ENCODE measurements at places on chromosomes 12 and 14.

DNA sequence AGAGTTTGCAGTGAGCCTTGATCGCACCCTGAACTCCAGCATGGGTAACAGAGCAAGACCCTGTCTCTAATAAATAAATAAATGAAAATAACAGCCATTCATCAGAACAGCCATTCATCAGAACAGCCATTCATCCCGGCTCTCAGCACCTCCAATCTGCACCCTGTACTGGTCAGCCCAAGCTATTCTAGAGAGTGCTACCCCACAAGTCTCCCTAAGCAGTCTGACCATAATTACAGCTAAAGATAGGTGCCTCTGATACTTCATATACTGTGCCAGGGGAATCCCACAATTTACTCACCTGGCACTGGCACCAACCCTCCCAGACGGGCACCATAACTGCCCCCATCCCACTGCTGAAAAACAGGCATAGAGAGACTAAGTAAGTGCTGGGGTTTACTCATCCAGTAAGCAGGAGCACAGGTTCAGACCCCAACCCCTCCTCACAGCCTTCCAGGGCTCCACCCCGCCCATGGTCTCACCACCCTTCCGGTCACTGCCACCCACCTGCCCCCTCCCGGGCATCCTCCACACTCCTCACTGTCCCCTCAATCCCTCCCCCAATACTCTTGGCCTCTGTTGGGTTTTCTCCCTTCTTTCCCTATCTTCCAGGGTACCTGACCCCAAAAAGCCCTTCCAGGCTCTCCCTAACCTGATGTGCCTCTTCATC lies 15.2 kb upstream of the EIF5 start:
- no peak for DNase-seq

GRCh38 chr12:53601296-53601847 lies 24.8 kb downstream of the ATF7 start:
- no peak for DNase-seq

GRCh38 chr14:57928732-57929131 lies 62.8 kb upstream of the SLC35F4 start:
- DNase-seq = no peak

- no peak for DNase-seq
These were observed 99.0 kb downstream of the GARIN6 start for GRCh38 chr12:99746538-99746937.

- no peak for DNase-seq
These were observed 20.5 kb downstream of the RNF10 start for GRCh38 chr12:120554678-120555077.

DNA sequence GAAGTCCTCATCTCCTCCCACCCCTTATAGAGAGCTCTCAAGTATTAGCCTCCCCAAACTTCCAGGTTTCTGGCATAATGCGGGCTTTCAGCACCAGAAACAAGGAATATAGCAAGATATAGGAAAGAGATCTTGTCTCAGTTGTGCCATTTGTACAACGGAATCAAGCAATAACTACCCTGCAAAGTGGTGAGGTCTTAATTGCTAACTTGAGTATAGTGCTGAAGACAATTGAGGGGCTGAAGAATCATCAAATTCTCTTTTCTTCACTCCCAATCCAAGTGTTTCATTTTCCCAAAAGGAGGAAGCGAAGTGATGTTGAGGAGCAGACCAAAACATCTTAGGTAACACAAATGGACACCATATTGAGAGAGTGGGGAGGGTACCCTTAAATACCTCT lies 26.8 kb upstream of the ANP32D start:
- DNase-seq = no peak

GRCh38 chr14:34711169-34711568 lies 3.2 kb downstream of the CFL2 start:
- peak; percentile 92 for DNase-seq

DNA sequence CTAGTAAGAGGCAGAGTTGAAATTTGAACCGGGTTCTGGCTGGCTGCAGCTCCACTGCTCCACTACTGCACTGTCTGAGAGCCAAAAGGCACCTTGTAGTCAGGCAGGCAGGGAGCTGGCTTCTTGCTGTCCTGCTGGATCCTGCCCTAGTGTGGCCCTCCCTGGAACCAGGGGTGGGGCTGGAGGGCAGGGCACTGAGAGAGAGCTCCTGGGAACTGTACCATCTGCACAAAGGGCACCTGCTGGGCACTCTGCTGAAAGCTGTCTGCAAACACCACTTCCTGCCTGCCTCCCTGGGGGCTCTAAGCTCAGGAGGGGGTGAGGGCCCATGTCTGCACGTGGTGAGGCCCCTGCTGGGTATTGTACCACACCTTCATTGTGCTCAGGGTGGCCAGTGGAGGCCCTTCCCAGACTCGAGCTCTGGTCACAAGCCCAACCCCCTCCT lies 19.0 kb upstream of the TCL1B start:
- no peak for DNase-seq

GRCh38 chr12:57741844-57742738 lies 2.7 kb upstream of the TSPAN31 start:
- no peak for DNase-seq

DNA sequence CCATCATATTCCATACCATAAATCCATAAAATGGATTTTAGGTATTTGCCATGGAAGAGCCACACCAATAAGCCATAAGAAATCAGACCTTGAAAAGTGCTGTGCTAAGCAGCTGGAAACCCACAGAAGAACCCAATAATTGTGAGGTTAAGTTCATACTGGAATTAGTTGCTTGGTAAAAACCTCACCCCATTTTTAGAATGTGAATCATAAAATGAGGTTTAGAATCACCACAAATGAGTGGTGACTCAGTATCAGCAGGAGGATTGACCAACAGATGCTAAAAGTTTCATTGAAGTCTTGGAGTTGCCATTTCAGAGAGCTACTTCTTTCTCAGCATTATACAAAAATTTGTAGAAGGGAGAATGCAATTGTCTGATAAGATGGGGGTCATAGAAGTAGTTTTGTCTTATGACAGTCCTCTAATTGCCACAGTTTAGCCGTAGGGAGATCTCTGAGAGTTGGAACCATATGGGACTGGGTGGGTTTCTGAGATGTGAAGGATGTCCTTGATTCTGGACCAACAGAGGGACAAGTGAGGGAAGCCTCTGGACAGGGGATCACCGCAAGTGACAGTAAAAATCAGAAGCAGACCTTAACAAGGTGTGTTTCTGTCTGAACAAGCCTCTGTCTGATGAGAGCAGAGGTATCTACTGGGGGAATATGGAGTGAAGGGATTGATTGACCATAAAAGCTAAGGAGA lies 1.4 kb upstream of the STON2 start:
- DNase-seq = peak; percentile 85

GRCh38 chr12:127548123-127548553 lies 718.8 kb upstream of the TMEM132C start:
- DNase-seq = peak; percentile 36

DNA sequence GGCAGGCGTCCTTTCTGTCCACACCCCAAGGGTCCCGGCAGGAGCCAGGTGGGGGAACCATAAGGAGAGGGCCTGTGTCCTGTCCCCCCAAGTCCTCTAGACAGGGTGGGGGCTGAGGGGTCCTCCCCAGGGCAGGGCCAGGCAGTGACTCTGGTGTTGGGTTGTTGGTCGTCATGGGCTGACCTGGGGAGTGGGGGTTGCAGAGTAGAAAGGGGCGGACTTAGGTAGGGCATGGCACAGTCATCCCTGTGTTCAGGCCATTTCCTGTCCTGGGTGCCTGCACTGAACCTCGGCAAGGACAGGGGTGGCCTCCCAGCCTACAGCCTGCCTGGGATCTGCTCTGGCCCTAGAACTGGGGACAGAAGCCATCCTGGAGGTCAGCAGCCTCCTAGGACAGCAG lies 356.2 kb downstream of the TMEM121 start:
- DNase-seq = no peak

GRCh38 chr12:75587340-75588106 lies 76.1 kb upstream of the KRR1 start:
- DNase-seq = no peak

- no peak for DNase-seq
These were observed 85.6 kb downstream of the PLEKHA5 start for GRCh38 chr12:19215115-19215514.

DNA sequence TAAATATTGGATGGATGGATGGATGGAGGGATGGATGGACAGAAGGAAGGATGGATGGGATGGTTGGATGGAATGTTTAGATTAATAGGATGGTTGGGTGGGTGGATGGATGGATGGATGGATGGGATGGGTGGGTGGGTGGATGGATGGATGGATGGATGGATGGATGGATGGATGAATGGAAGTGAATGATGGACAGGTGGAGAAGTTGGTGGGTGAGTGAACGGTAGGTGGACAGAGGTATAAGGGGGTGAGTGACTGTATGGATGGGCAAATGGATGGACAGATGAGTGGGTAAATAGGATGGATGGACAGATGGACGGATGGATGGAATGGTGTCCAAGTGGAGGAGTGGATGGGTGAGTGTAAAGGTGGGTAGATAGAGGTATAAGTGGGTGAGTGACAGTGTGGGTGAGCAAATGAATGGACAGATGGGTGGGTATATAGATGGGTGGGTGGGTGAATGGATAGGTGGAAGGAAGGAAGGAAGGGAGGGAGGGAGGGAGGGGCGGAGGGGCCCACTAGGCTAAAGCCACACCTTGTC lies 41.9 kb downstream of the HRK start:
- DNase-seq = no peak

GRCh38 chr12:13973996-13974395 lies 7.4 kb downstream of the GRIN2B start:
- no peak for DNase-seq

GRCh38 chr14:104240434-104241157 lies 102.2 kb downstream of the KIF26A start:
- DNase-seq = no peak

DNA sequence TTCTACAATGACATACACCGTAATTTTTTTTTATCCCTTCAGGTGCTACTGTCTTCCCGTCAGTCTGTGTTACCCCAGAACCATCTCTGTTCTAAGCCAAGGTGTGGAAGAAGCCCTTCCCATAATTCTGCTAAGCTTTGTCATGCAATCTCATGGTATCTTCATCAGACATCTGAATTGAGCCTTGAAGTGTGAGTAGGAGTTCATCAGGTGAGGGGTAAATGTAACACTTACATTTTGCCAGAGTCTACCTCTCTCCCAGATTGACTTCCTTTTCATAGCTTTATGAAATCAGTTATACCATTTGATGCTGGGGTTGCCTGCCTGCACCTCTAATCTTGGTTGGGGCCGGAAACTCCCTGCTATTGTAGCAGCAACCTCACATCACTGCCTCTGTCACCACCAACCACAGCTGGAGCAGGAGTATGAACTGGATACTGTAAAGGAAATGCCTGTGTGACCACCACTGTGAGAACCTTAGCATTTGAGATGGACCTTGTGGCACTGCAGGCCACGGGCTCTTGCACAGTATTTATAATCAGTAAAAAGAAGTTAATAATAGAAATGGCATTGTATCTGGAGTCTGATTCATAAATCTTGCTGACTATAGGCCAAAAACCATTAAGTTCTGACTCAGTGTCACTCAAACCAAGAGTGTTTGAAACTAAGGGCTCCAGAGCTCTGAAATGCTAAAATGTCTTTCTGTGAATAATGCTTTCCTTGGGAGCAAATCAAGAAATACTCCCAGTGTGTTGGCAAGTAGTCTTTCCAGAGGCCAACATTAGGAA lies 58.7 kb upstream of the STK38L start:
- DNase-seq = no peak

- DNase-seq = no peak
These were observed 14.3 kb upstream of the IFI27L2 start for GRCh38 chr14:94143711-94144110.

DNA sequence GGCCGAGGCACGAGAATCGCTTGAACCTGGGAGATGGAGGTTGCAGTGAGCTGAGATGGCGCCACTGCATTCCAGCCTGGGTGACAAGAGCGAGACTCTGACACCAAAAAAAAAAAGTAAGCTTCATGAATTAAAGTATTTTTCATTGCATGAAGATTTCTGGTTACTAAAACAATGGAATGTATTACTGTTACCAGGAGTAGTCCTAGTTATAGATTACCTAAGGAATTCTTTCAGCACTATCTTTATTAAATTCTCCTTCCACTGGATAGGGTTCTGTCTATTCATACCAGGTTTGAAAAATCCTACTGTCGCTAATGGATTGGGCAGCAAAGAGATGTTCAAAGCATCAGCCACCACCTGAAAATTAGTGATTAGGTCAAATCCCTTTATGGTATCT lies 12.4 kb downstream of the ETFRF1 start:
- no peak for DNase-seq

- no peak for DNase-seq
These were observed 1.2 kb upstream of the LRRK2 start for GRCh38 chr12:40223646-40224045.

DNA sequence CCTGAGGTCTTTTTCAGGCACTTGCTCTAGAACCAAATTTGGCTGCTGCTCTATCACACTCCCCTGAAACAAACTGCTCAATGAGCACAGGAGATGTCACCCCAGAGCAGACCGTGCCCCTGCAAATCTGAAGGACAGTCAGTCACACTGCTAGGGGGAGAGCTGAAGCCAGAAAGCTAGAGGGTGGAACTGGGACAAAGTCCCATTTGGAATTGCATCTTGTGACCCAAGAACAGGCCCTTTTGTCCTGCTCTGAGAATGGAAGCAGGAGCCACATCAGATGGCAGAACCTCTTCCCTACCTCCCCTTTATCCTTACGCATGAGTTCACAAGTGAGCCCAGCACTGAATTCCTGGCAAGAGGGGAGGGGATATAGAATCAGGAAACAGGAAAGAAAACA lies 64.7 kb downstream of the MAP3K9 start:
- DNase-seq = no peak

DNA sequence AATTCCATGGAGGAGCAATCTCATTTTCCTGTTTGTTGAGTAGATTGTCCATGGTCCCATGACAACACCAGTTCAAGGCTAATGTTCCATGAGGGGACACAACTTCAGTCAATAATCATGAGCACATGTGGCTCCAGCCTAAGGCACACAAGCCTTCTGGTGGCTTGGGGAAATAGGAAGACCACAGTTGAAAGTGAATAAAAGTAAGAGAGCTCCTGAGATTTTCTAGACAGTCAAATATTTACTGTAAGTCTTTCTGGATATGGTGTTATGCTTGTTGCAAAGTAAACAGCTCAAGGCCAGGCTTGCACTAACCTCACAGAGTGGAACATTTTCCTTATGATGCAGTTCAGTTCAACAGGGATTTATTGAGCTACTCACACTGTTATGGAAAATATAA lies 206.9 kb upstream of the SLC38A2 start:
- DNase-seq = no peak

DNA sequence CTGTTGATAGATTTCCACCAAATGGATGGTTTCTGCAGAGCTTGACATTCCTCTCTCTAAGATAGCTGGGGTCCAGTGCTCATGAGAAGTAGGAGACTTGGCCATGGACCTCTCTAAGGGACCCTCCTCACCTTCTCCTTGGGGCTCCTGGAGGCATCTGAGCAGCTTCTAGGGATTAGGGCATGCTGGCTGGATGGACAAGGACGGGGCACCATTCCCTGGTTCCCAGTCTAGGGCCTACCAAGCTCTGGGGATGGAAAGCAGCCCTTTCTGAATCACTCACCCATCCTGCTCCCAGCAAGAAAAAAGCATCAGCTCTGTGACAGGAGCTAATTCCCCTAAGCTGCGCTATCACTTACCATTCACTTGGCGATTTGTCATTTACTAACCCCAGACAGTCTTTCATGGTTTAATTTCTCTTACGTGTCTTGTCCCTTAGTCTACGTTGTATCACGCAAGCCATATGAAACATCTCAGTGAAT lies 39.5 kb downstream of the VWF start:
- DNase-seq = no peak

GRCh38 chr12:238116-238515 lies 24.2 kb upstream of the SLC6A12 start:
- no peak for DNase-seq

All from fibroblast of skin of left biceps (primary cell).